Stimulated activated CD4-positive, alpha-beta T cell treated with anti-CD3 and anti-CD28 coated beads, Interleukin-15, amount 100 ng/mL, for 48 hours (primary cell): ENCODE measurements at places on chromosomes 11 and 22.

DNA sequence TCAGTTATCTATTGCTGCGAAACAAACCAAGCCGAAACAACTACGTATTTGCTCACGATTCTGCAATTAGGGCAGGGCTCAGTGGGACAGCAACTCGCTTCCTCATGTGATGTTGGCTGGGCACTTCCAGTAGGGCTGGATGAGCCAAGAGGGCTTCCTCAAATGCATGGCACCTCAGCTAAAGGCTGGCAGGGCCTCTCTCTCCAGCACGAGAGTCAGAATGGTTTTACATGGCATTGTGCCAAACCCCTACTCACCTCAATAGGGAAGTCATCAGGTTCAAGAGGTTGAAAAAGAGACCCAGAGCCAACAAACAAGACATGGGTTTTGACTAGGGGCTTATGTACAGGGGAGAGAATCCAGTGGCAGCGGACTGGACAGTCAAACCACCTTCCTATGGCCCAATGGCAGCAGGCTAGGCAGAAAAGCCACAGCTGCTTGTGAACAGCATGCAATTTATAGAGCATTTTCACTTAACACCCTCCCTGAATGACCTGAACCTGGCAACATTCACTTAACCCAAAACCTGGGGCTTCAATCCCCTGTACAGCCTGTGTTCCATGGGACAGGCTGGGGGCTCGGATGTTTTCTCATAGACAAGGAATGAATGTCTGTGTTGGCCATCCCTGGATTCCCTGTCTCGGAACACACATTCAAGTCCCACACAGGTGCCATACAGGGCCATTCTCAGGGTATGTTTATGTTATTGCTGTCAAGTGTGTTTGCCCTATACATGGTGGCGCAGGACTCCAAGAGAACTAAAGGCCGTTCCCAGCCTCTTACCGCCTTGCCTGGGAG lies 154.2 kb upstream of the NAV2 start:
- DNase-seq, result no peak

- no peak for DNase-seq
Measured at GRCh38 chr11:121004206-121004840, 19.6 kb upstream of the TBCEL start.

DNA sequence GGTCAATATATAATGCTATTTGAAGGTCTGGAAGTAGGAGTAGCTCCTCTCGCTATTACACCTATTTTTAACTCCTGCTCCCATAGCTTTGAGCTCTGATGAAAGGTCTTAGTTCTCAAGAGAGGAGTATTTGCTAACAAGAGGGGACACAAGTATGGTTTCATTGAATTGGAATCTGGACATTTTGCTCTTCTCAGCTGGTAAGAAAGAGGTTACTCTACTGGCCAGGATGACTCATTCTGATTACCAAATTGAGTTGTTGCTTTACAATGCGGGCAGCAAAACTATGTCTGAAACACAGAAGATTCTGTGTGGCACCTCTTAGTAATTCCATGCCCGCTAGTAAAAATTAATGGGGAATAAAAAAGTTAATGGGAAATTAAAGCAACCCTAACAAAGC lies 63.6 kb upstream of the EP300 start:
- no peak for DNase-seq

DNA sequence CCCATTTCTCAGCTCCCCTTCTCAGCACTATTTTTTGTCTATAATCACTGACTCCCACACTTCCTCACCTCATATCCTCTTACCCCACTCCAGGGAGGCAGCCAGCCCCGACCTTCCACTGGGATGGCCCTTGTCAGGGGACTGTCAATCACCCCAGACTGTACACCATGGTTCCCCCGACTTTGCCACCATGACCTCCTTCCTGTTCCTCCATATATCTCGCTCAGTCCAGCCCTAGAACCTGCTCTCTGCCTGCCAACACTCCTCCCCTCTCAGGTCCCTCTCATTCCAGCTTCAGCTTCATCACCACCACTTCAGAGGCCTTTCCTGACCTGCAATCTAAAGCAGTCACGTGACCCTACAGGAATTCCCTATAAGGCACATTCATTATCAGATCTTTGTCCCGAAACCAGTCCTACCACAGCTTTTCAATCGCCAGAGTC lies 16.5 kb downstream of the PRPF19 start:
- DNase-seq, result no peak

GRCh38 chr11:37504060-37504611 lies 906.1 kb upstream of the RAG2 start:
- no peak for DNase-seq

DNA sequence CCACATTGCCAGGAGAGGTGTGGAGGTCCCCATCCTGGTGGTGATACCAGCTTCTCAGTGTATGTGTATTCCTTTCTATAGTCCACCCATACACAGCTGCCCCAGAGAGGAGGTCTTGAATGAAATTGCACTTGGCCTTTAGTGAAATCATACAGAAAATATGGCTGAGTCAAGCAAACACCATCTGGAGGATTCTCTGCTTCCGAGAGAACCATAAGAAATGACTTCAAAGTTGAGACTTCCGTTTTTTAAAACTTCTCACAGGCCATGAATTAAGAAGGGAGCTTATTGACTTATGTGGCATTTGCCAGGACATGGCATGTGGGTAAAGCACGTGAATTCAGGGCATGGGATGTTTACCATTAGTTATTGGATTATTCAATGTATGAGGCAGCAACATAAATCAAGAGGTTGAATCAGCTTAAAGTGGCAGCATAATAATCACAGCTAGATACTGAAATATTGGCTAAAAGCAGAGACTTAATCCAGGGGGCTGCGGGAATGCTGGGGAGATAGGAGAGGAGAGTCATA lies 119.1 kb upstream of the MTNR1B start:
- DNase-seq, result no peak

- DNase-seq, result no peak
Measured at GRCh38 chr11:91946397-91946951, 278.1 kb upstream of the FAT3 start.

DNA sequence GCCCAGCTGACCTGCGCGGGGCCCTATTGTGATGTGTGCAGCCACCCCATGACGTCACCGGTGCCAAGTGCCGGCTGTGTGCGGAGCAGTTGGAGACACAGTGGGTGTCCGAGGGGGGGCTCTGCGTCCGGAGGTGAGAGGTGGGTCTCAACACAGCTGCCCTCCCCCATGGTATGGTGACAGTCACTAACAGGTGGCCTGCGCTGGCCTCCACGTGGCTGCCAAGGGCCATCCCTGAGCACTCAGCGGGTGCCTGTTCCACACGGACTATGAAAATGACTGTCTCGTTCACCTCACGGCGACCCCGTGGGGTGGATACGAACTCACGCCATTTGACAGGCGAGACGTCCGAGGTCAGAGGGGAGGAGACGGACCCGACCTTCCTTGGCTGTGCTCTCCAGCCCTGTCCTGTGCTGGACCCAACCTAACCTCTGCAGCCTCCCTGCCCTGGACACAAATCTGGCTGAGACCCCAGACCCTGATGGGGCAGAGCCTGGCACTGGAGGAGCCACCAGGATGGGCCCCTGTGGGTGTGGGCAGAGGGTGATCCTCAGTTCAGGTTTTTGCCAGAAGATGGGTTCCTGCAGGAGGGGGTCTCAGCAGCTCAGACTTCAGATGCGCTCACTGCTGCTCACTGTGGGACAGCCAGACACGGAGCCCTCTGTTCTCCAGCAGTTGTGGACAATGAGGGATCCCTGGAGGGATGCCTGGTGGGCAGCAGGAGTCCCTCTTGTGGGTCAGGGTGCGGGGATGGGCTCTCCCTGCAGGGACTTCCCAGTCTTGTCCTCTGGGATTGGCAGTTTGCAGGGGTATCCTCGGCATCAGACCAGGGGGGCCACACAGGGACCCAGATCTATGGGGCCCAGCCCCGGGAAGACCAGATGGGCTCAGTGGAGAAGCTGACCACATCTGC lies 6.3 kb downstream of the HRAS start:
- no peak for DNase-seq

DNA sequence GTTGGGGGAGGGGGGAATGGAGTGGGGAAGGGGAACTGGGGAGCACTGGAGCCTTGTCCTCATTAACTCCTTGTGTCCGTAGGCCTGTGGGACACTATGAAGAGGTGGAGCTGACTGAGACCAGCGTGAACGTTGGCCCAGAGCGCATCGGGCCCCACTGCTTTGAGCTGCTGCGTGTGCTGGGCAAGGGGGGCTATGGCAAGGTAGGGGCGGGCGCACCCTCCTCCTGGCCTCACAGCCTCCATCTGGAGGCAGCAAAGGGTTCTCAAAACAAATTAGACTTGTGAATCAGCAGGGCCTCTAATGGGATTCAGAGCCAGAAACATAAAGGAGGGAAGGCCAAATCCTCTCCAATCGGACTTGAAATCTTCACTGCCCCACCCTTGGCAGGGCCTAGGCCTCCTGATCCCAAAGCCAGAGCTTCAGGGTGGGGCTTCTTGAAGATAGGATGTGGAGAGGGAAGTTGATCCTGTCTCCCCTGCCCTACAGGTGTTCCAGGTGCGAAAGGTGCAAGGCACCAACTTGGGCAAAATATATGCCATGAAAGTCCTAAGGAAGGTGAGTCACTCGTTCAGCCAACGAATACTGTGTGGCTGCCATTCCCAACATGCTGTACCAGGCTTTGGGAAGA lies 859 bp downstream of the RPS6KB2 start:
- DNase-seq, result no peak
